Umbilical cord (tissue), 2 donors: ENCODE measurements at places on chromosomes 16 and 17. TPM values are rescaled to one million over a fixed set of nuclear protein-coding genes. Genes with fewer than 3 reads are reported as not detected.

Gene NUPR1
- total RNA-seq = 8.7 TPM

Gene C1QTNF1
- 41.7 TPM for total RNA-seq

GRCh38 chr16:49738832-49739231, 117.1 kb downstream of the ZNF423 start:
- no peak for DNase-seq

DNA sequence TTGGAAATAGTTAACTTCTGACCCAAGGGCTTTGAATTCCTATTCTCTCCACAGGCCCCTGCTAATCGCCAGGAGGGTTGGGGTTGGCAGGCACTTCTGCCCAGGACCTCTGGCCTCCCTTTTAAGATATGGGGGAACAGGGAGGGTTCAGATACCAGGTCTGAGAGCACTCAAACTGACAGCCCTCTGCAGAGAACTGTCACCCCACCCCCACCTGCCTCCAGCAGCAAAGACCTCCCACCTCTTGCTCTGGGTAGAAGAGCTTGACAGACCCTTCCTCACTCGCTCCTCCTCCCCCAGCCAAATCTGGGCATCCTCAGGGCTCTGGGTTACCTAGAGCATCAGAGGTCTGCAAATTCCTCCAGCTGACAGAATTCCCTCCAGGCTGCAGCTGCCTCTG, 11.6 kb downstream of the CDH3 start:
- DNase-seq = peak; percentile 17

Gene AIPL1
- 2.2 TPM for total RNA-seq

DNA sequence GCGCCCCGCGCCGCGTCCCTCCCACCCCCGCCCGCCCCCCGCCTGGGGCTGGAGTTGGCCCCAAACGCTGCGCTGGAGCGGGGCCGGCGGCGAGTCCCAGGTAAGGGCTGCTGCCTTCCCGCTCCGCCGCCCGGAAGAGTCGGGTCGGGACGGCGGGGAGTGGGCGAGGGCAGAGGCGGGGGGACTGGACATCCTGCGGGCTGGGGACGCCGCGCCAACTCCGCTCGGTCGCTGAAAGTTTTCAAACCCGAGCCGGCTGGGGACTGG, 469 bp downstream of the GPRC5C start:
- no peak for DNase-seq

Gene MMP2
- total RNA-seq = 175 TPM

- DNase-seq = no peak
Observed at GRCh38 chr16:75372236-75372856, 61.0 kb downstream of the CFDP1 start.

DNA sequence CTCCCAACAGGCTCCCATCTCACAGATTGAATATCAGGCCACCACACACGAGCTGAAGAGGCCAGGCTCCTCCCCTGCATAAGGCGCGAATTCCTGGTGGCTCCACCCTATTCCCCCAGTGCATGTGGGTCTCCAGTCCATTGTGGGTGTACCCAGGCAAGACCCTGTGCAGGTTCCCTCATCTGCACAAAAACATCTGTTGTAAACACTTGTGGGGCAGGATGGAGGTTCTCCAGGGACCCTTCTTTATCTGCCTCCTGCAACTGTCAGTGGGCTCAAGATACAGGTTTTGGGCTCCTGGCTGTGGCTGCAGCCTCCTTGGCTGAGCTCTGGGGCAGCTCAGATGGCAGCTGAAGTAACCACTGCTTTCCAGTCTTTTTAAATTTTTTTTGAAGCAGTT, 17.6 kb upstream of the LGALS9 start:
- no peak for DNase-seq

Gene ZPBP2
- 5.3 TPM for total RNA-seq

Gene CACNG5
- not detected for total RNA-seq

DNA sequence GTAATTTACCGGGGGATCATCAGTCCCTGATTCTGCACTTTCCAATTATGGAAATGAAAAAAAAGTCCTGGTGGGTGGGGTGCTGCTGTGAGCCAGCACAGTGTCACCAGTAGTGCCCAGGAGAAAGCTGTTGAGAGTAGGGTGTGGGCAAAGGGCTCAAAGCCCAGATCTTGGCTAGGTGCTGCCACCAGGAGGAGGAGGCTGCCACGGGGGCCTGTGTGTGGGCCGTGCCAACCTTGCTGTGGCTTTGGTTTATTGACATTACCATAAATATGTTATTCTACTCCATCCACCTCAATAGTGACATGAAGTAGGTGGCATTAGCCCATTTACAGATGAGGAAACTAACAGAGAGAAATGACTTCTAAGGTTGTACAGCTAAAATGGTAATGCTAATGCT, 6.7 kb upstream of the PRPSAP2 start:
- DNase-seq = no peak

- DNase-seq = no peak
Observed at GRCh38 chr17:70098030-70098429, 23.0 kb downstream of the KCNJ16 start.

DNA sequence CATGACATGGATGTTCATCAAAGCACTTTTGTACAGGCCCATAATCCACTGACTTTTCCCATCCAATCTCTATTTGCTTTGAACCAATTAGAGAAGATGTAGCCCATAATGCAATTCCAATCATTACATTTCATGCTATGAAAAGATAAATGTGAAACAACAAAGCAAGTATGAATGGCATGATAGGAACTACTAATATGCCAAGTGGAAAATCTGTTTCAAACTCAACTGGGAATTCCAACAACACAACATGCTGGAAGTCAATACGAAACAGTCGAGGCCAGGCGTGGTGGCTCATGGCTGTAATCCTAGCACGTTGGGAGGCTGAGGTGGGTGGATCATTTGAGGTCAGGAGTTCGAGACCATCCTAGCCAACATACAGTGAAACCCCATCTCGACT, 39.6 kb upstream of the TMEM97 start:
- no peak for DNase-seq

DNA sequence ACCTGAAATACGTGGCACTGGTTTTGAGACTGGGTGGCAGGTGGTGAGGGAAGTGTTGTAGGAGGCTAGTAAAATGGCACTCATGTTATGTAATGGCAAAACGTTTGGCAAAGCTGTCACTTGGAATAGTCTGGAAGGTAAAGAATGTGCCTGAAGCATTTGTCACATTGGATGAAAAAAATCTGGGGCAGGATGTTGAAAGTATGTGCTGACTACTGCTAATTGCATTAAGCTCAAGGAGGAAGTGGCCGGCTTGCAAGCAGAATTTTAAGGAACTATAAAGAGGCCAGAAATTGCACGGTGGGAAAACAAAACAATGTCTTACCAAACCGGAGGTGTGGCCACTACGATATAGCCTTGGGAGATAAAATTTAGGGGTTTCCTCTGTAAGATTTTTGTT, 26.6 kb upstream of the NLRP1 start:
- DNase-seq = no peak

GRCh38 chr16:85615852-85616606, 2.9 kb downstream of the GSE1 start:
- peak; percentile 83 for DNase-seq

Gene ZNF500
- 14.0 TPM for total RNA-seq

DNA sequence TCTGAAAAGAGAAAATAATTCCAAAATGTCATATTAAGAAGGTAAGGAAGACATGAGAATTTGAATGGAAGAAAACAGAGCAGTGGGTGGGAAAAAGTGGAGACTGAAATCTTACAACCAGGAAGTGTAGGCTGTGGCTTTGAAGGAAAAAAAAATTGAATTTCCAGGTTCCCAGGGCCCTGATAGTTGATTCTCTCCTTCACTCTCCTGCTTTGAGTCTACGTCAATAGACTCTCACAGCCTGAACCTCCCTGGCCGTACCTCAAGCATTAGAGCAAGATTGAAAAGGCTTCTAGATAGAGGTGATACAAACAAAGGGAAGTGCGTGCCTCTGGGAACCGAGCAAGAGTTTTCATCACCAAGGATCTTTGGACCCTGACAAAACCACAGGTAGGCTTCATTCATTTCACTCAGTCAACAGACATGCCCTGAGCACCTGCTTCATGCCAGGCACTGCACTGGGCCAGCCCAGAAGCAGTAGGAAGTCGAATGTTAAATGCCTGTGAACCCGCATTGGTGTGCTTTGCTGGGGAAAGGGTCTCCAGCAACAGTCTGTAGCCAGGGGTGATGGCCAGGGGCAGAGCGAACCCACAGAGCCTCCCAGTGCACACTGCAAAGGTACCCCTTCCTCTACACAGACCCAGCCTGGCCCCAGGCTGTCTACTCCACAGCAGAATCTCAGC, 163.9 kb downstream of the SLC39A11 start:
- DNase-seq = no peak

DNA sequence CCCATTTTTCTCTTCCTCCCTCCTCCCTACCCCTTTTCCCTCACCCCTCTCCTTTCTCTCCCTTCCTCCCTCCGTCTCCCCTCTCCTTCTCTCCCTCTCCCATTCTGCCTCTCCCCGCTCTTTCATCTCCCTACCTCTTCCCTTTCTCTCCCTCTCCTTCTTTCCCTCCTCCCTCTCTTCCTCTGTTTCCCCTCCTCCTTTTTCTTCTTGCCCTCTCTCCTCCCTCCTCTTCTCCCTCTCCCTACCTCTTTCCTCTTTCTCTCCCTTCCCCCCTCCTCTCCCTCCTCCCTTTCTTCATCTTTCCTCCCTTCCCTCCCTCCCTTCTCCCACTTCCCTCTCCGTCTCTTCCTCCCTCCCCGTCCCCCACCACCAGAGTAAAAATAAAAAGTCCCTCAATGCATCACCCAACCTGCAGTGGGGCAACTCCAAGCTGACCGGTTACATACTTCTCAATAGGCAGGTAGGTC, 10.4 kb downstream of the CHD9NB start:
- DNase-seq = no peak

- DNase-seq = no peak
Observed at GRCh38 chr17:2955931-2956582, 107.3 kb downstream of the OR1D5 start.

GRCh38 chr17:31397256-31397939, 5.9 kb downstream of the RAB11FIP4 start:
- DNase-seq = no peak

- peak; percentile 73 for DNase-seq
Observed at GRCh38 chr17:78356101-78356713, 3.7 kb downstream of the SOCS3 start.

DNA sequence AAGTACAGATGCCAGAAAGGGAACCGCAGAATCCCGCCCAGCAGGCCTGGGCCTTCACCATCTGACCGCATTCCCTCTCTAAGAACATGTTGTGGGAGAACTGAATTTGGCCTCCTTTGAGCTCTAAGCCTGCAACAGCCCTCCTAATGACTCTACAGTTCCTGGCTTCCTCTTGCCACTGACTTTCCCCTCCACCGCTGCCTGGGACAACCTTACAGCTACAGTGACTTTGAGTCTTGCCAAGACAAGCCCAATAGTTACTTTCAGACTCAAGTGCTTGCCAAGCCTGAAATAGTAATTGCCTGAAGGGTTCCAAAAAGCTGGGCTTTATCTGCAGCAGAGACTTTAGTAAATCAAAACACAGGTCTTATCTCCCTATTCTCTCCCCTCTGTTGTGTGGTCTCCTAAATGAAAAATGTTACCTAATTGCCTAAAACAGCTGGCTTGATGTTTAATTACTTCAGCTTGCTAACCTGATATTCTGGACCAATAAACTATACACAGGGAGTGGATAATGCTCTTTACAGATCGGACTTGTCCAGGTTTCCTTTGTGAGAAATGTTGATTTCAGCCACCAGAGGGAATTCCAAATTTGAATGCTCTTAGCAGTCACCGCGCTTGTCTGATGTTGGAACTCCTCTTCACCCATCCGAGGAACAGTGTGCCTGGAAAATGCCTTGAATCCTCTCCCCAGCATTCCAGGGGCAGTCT, 85.1 kb upstream of the TBX2 start:
- DNase-seq = peak; percentile 84

DNA sequence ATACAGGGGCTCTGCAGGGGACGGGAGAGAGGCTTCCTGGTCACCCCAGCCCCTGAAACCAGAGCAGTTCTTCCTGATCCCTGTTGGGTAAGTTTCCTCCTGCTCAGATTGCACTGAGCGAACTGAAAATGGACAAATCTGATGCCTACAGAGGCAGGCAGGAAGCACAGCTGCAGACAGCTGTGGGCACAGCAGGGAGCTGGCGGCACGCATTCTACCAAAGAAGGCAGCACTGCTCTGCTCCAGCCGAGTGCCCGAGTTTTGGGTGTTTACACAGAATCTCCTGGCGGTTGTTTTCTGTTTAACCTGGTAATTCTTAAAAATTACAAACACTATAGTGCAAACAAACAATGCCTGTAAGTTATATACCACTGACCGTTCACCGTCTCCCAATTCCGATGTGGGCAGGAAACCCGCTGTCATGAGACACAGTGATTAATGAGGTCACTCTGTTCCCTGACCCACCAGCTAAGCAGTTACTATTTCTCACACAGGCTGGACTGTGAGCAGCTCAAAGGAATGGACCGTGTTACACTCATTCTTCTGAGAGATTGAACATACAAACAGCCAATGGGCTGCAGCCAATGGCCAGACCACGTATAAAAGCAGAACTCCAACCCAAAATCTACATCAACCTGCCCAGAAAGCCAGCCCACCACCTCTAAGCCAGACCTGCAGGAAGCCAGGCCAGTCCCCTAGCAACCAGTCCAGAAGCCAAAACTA, 25.5 kb downstream of the NSMCE1 start:
- peak; percentile 58 for DNase-seq

DNA sequence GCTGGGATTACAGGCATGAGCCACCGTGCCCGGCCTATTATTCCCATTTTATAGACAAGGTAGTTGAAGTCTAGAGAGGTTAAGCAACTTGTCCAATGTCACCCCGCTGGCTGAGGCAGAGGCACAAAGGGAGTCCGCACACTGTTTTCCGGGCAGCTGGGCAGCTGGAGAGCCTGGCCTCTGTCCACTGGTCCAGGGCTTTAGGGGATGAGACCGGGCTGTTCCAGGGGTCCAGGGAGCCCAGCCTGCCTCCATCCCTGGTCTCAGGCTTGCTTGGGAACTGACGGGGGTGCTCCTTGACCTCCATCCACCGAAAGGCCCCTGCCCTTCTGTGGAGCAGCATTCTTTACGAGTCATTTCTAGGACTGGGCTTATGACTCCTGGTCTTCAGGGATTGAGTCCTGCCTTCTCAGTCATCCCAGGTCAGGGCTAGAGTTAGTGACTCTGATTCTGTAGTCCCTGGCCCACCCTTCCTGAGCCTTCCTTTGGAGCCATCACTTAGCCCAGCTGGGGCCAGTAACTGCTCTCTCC, 37.5 kb downstream of the SOCS3 start:
- DNase-seq = no peak

GRCh38 chr16:87487361-87487924, 5.4 kb downstream of the ZCCHC14 start:
- DNase-seq = peak; percentile 19

Gene MT1E
- 47.4 TPM for total RNA-seq

Gene GCGR
- 2.9 TPM for total RNA-seq

DNA sequence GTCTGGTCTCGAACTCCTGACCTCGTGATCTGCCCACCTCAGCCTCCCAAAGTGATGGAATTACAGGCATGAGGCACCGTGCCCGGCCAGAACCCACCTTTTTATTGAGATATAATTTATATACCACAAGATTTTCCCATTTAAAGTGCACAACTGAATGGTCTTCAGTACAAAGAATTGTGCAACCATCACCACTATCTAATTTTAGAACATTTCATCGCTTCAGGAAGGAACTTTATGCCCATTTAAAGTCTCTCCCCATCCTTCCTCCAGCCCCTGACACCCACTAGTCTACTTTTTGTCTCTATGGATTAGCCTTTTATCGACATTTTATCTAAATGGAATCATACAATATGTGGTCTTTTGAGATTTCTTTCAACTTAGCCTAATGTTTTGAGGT, 25.4 kb upstream of the HELZ start:
- DNase-seq = no peak
